Ascending aorta (tissue), 2 donors: ENCODE measurements at places on chromosomes 12 and 14.

DNA sequence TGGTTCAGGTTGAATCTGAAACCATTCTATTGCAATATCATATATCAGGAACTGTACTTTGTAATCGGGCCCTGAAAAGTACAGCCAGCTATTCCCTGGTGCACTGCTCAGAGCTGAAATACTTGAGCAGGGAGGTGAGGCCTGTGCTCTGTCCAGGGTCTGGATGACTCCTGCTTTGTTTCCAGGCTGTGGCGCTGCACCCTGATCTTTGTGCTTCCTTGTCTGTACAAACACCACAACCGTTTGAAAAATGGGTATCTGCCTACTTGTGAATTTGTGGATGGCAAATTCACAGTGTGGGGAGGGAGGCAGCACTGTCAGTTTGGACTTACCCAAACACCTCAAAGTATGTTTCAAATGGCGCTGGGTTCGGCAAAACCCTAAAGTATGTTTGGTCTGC is 155.4 kb upstream of the FAR2 start:
- no peak overlapping the region for H3K4me3 ChIP-seq
- no peaks in the 10 kb centered on the region for H3K27me3 ChIP-seq
- no peak for DNase-seq
- no peak overlapping the region for H3K27ac ChIP-seq

- no peaks in the 10 kb centered on the region for H3K36me3 ChIP-seq
- no peak overlapping the region for H3K4me3 ChIP-seq
- H3K27me3 ChIP-seq, result no peaks in the 10 kb centered on the region
- no peaks in the 10 kb centered on the region for H3K4me1 ChIP-seq
- H3K27ac ChIP-seq, result no peak overlapping the region
- no peak for DNase-seq
These were observed 326.8 kb downstream of the ALG10 start for GRCh38 chr12:34348836-34349672.

- H3K27ac ChIP-seq, result no peak overlapping the region
- H3K27me3 ChIP-seq, result no peaks in the 10 kb centered on the region
- no peak overlapping the region for H3K4me3 ChIP-seq
- H3K36me3 ChIP-seq, result peaks cover 10% of the 10 kb centered on the region
- no peak for DNase-seq
These were observed 40.5 kb downstream of the GALC start for GRCh38 chr14:87952307-87953094.

DNA sequence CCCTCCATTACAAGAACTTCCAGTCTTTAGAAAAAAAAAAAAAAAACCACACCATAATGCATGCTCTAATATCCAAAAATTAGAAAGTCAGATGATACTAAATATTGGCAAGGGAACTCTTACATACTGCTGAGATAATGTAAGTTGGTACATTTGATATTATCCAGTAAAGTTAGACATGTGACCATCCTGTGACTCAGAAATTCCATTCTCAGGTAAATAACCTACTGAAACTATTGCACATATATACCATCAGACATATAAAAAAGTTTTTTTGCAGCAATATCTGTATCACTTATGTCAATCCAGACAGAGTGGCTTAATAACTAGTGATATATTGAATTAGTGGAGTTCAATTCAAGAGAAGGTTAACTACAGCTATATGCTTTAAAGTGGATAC is 63.5 kb downstream of the KITLG start:
- H3K36me3 ChIP-seq, result no peaks in the 10 kb centered on the region
- H3K4me1 ChIP-seq, result peaks cover 12% of the 10 kb centered on the region
- H3K4me3 ChIP-seq, result no peak overlapping the region
- DNase-seq, result no peak
- no peaks in the 10 kb centered on the region for H3K27me3 ChIP-seq

GRCh38 chr12:42603246-42603990 is 13.9 kb upstream of the PRICKLE1 start:
- H3K4me3 ChIP-seq, result no peak overlapping the region
- no peaks in the 10 kb centered on the region for H3K27me3 ChIP-seq
- no peaks in the 10 kb centered on the region for H3K36me3 ChIP-seq
- H3K4me1 ChIP-seq, result no peaks in the 10 kb centered on the region
- H3K27ac ChIP-seq, result no peak overlapping the region
- no peak for DNase-seq

- H3K27me3 ChIP-seq, result no peaks in the 10 kb centered on the region
- DNase-seq, result no peak
- H3K4me3 ChIP-seq, result no peak overlapping the region
- no peaks in the 10 kb centered on the region for H3K4me1 ChIP-seq
These were observed 26.2 kb downstream of the GALC start for GRCh38 chr14:87966816-87967215.

DNA sequence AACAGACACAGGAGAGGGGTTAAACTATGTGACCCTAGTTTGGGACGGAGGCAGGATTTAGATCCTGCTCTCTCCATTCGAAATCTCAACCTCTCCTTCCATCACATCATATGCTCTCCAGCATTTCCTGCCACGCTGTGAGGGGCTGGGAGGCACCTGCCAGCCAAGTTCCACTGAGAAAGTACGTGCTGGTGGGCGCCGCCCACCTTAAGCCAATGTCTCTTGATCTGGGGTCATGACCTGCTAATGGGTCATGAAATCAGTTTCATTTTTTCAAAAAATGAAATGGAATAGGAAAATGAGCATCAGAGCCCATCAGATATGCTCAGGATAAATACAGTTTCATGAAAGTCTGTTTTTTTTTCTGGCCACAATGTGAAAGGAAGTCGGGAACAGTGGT is 7.2 kb downstream of the MCRS1 start:
- no peaks in the 10 kb centered on the region for H3K27me3 ChIP-seq
- no peak for DNase-seq
- H3K4me1 ChIP-seq, result no peaks in the 10 kb centered on the region
- peaks cover 91% of the 10 kb centered on the region for H3K36me3 ChIP-seq

DNA sequence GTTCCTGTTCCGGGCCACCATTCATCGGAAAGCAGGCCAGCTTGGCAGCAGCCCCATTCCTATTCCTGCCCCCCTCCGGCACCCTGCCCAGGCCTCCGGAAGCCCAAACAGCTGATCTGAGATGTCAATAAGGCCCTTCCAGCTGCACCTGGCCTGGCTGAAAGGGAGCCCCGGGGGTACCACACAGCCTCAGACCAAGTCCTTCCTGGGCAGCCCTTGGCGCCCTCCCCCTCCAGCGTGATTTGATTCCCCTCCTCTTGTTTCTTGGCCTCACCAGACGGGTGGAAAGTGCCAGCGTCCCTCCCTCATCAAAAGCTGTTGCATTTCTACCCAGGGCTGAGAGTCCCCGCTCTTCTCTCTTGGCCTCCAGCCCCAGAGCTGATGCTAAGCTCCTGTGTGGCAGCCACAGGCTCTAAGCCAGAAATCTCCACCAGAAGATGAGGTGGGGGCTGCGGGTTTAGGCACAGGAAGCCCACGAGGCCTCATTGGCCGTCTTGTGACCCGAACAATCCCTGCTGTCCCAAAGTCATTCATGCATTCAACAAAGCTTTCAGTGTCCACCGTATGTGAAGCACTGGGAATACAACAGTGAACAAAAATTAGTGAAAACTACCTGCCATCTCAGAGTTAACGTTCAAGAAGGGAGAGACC is 215.4 kb downstream of the SLC41A2 start:
- no peak for DNase-seq
- H3K27me3 ChIP-seq, result no peaks in the 10 kb centered on the region
- peak overlapping the region; percentile 42 for H3K27ac ChIP-seq
- no peaks in the 10 kb centered on the region for H3K36me3 ChIP-seq
- H3K4me3 ChIP-seq, result no peak overlapping the region

GRCh38 chr14:30657606-30658163 is 35.6 kb downstream of the SCFD1 start:
- H3K4me3 ChIP-seq, result no peak overlapping the region
- H3K4me1 ChIP-seq, result no peaks in the 10 kb centered on the region
- peaks cover 52% of the 10 kb centered on the region for H3K36me3 ChIP-seq
- no peak for DNase-seq
- H3K27ac ChIP-seq, result no peak overlapping the region
- H3K27me3 ChIP-seq, result no peaks in the 10 kb centered on the region

DNA sequence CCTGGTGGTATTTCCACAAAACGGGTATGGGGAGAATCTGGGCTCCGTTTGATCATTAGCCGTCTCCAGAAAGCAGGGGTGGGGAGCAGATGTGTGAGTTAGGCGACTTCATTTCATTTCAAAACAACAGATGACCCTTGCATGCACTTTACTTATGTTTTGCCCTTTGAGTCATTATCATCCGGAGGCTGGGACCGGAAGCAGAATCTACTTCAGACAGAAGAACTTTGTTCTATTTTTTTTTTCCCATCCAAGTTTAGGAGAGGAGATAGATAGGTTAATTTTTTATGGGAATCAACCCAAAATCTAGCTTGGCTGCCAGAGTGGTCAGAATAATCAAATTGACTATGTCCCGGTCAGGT is 31.3 kb upstream of the CMAS start:
- no peak overlapping the region for H3K27ac ChIP-seq
- no peaks in the 10 kb centered on the region for H3K36me3 ChIP-seq
- no peak overlapping the region for H3K4me3 ChIP-seq
- H3K27me3 ChIP-seq, result no peaks in the 10 kb centered on the region

DNA sequence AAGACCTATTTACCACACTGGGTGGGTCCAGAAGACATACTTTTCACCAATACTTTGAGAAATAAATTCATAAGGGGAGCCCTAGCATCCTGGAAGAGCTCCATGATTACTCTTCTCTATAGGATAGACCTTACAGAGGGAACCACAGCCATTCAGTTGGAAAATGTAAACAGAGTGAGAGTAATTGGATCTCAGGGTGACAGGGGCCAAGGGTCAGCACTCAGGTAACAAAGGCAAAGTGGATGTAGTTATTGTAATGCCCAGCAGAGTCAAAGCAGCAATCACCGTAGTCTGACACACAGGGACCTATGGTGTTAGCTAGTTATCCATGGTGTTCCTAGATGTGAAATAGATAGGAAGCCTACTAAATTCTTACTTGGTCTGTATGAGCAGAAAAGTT is 10.8 kb upstream of the GTF2A1 start:
- no peak overlapping the region for H3K27ac ChIP-seq
- H3K4me3 ChIP-seq, result no peak overlapping the region
- no peak for DNase-seq
- H3K36me3 ChIP-seq, result no peaks in the 10 kb centered on the region
- no peaks in the 10 kb centered on the region for H3K4me1 ChIP-seq

DNA sequence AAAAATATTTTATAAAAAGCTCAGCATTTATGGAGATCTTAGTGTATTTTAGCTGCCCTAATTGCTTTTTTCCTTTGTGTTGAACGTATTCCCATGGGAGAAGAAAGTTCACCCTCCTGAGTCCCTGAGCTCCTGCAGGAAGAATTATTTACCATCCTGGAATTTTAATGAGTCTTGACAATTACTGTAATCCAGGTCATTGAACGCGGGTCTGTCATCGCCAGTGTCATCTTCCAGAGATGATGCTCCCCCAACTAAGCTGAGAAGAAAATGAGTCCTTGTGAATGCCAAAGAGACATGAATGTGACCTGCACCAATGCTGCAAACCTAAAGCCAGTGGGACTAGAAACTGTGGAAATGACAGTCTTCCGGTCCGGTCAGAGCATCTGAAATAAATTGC is 129.5 kb downstream of the FBXL14 start:
- no peak overlapping the region for H3K4me3 ChIP-seq
- no peaks in the 10 kb centered on the region for H3K27me3 ChIP-seq
- no peaks in the 10 kb centered on the region for H3K36me3 ChIP-seq
- H3K27ac ChIP-seq, result no peak overlapping the region
- H3K4me1 ChIP-seq, result peaks cover 28% of the 10 kb centered on the region
- no peak for DNase-seq

DNA sequence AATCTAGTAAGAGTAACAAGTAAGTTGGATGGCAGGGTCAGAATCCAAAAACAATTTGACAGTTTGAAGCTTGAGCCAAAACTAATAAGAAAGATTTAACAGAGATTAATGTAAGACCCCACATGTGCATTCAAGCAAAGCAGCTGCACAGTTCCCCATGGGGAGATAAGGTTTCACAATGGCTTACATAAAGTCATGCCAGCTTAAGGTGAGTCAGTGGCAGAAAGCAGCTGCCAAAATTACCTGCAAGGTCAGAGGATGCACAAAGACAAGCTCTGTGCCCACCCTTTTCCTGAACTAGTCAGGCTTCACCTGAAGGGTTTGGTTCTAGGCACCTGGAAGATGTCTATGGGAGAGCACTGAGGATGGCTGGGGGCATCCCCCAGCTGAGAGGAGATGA is 36.6 kb upstream of the KRT77 start:
- no peaks in the 10 kb centered on the region for H3K4me1 ChIP-seq
- H3K4me3 ChIP-seq, result no peak overlapping the region
- H3K27ac ChIP-seq, result no peak overlapping the region
- H3K27me3 ChIP-seq, result no peaks in the 10 kb centered on the region
- no peaks in the 10 kb centered on the region for H3K36me3 ChIP-seq

DNA sequence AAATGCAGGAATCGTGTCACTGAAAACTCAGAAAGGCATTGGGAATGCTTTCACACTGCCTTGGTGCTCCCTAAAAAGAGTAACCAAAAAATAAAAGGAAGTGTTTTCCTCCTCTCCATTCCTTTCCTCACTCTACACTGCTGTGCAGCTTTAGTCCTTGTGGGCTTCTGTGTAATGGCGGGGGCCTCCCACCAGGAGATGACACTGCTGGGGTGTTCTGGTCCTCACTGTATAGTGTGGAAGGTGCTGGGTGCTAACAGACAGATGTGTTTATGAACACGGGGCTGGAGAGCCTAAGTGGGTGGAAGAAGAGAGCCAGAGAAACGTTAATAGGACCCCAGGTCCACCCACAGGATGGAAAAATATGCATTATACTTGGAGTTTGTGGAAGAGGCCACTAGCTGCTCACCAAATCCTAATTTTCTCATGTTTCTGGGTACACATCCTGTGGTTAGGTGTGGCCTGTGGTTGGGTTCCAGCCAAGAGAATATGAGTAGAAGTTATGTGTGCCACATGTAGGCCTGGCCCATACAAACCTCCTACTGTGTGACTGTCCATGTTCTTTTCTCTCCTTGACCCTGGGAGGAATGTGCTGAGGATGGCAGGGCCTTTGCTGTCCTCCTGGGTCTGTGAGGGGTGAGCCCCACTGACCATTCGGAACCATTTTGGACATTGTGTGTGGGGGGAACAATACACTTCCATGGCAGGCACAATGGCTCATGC is 14.0 kb upstream of the C1S start:
- no peaks in the 10 kb centered on the region for H3K36me3 ChIP-seq
- no peaks in the 10 kb centered on the region for H3K27me3 ChIP-seq
- H3K4me3 ChIP-seq, result no peak overlapping the region
- no peaks in the 10 kb centered on the region for H3K4me1 ChIP-seq

GRCh38 chr12:130715998-130716968 is at the start of gene RIMBP2:
Gene RIMBP2 (minus strand): TSS chr12:130716299. CDS start chr12:130479013, 237,286 bp downstream.
- H3K4me3 ChIP-seq, result peak within 1 kb of the TSS; percentile 55
- H3K27me3 ChIP-seq, result no peaks in the 10 kb centered on the region
- H3K4me1 ChIP-seq, result no peaks in the 10 kb centered on the region
- no peak for DNase-seq
- no peaks in the 10 kb centered on the region for H3K36me3 ChIP-seq

DNA sequence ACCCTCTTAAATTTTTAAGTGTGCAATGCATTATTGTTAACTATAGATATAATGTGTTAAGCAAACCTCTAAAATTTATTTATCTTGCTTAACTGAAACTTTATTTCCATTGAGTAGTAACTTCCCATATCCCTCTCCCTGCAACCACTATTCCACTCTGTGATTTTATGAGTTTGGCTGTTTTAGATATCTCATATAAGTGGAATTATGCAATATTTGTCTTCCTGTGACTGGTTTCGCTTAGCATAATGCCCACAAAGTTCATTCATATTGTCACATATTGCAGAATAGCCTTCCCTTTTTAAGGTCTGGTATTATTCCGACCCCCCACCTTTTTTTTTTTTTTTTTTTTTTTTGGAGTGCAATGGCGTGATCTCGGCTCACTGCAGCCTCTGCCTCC is 247.6 kb downstream of the EMP1 start:
- no peak for DNase-seq
- H3K27ac ChIP-seq, result no peak overlapping the region
- H3K4me1 ChIP-seq, result no peaks in the 10 kb centered on the region
